ENCODE measurements at places on chromosomes 1 and 21. TPM values are rescaled to one million over a fixed set of nuclear protein-coding genes. Genes with fewer than 3 reads are reported as not detected.

GRCh38 chr1:67408148-67408547, 22.1 kb downstream of the SERBP1 start:
- no peak for DNase-seq

- peak; percentile 26 for DNase-seq
These were observed 285.3 kb downstream of the CAMTA1 start for GRCh38 chr1:7070389-7071029.

C8B gene
- not detected for total RNA-seq

ACTN2 gene
- 1.5 TPM for total RNA-seq

DNA sequence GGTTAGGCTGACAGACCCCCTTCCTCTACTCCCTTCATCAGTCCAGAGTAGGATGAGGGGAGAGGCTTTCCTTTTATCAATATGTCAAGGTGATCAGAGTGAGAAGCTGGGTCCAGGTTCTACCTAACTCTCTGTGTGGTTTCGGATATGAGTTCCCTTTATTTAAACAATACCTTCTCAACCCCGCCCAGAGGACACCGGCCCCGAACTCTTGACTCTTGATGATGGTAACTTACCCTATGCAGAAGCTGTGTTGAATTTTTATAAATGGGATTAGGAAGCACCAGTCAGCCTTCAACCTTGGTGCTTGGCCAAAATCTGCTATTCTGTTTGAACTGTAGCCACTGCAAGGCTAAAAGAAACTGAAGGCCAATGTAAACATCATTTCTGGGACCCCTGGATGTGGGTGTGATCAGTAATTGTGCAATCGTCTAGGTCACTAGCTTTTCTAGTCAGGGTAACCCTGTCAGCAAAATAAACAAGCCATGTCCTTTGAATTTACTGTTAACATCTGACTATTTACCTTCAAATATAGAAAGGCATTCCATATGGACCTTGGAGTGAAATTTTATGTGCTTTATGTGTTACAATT, 398.3 kb downstream of the SEC16B start:
- DNase-seq = no peak

DNA sequence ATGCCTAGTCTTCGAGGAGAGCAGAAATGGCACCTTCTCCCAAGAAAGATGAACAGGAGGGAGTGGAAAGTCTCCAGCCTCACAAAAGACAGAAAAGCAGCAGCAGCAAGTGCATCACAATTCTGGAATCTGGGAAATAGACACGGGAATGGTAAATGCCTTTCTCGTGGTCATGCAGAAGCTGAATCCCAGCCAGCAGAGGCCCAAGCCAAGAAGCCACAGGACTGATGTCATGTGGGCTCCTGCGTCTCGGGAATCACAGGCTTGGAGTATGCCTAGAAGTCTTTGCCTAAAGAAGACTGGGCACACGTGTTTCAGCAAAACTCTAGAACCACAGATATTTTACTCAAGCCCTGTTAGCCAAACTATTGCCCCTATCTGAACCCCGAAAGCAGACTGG, 260.3 kb upstream of the PLD5 start:
- no peak for DNase-seq

All from pulmonary artery endothelial cell (primary cell).